ENCODE measurements at places on chromosomes 7 and 10.

DNA sequence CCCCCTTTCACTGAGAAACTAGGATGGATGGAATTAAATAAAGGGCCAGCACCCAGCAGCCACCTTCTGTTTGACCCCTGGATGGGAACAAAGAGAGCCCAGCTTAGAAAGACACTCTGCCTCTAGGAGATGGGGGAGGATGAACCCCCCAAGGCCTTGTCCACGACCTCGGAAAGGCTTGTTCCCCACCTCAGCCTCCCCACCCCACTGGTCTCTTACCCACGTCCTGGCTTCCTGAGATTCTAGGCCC lies 9.7 kb downstream of the ITPRIP start:
- no peak for DNase-seq

- peak; percentile 36 for DNase-seq
Observed at GRCh38 chr10:79070606-79071395, 2.0 kb downstream of the ZMIZ1 start.

DNA sequence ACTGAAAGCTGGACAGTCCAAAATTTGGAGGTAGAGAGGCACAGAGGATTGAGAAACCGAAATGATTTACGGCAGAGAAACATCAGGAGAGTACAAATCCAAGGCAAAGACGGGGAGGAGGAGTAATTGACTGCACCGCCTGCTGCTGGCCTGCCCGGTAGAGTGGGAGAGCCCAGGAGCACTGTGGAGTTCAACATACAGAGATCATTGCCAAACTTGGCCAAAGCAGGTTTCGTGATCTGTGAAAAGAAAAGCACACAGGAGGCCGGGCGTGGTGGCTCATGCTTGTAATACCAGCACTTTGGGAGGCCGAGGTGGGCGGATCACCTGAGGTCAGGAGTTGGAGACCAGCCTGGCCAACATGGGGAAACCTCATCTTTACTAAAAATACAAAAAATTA lies 306.0 kb upstream of the PFKP start:
- no peak for DNase-seq

GRCh38 chr7:2819954-2820397 lies 24.1 kb downstream of the GNA12 start:
- DNase-seq = no peak

DNA sequence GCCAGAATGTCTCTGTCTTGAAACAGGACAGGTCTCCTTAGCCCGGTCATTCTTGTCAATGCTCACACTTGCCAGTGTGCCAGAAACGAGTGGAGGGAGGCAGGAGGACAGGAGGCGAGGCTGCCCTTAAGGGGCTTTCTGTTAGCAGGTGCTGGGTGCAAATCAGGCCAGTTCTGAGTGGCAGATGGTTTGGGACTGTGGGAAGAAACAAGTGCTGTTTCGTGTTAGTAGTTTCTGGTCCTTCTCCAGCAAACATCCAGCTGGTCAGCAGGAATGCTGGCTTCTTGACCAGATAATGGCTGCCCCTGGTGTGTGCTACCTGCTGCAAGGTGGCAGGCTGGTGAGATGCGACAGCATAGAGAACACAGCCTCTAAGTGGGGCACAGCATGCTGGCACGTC lies 8.2 kb upstream of the NDUFB2 start:
- DNase-seq = no peak

DNA sequence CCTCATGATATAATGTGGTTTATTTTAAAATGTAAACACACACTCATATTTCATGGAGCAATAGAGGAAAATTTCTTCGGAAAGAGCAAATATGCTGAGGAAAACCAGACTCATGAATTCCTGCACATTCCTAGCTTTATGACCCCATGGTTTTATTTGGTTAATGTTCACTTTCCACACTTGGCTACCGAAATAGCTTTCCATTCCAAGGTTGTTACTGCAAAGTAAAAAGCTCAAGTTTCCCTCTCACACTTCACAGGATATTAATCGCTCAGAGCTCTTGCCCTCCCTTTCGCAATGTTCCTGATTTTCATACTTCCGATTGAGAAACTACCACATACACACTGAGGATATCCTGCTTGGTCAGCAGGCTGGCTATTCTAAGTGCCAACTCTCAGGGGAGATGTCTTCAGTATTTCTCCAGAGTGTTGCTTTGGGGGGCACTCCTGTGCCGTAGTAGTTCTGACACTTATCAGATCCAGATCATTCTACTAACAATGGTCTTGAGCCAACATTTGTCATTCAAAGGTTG lies 77.5 kb upstream of the STEAP1B start:
- DNase-seq = no peak

GRCh38 chr10:61942604-61943461 lies 41.3 kb downstream of the ARID5B start:
- DNase-seq = no peak

DNA sequence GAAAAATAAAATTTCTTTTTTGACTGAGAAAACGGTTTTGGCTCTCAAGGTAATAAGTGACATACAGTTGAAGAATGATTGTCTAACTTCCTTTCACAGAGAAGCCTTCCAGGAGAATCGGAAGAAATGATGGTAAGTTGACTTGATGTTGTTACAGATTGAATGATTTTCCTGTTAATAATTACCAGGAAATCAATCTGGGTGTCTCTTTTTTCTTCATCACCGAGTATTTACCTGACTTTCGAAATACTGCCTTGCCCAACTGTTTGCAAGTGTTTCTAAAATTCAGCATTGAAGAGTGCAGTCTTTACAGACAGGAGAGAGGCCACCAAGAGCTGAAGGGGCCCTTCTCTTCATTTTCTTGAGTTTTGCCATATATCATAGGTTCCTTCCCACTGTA lies 4.0 kb downstream of the ITIH2 start:
- no peak for DNase-seq

DNA sequence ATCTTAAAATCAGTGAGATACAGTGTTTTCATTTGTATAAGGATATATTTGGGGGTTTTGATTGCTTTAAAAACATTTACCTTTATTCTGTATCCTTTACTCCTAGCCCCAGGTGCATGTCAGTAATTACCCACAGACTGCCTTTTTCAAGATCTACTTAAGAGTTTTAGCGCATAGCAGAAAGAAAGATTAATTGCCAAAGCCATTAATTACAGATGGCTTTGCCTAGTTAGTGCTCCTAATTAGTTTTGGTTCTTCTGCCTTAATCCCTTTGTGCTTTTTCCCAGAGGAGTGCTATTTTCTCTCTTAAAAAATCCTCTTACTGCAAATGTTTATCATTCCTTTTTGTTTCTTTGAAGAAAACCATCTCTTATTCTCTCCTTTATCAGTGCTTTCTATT lies 122.8 kb downstream of the MAPK8 start:
- no peak for DNase-seq

GRCh38 chr7:121048195-121048594 lies 59.7 kb downstream of the CPED1 start:
- DNase-seq = no peak

DNA sequence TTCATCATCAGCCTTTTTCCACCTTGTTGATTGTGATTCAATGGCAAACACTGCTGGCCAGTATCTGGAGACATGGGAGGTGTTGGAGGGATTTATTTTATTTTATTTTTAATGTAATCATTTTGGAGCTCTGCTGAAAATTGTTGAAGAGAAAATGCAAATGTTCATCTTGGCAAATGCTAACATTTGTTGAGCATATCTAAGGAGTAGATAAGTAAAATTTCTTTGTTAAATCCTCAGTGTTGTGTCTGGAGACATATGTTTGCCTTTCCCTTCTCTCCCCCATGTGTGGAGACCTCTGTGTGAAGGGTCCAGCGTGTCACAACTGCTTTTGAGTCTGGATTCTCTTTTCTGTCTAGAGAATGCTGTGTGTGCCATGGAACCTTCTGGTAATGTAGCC lies 300.3 kb downstream of the FZD1 start:
- DNase-seq = no peak

- DNase-seq = no peak
Observed at GRCh38 chr7:140982508-140982907, 32.2 kb downstream of the MRPS33 start.
